ENCODE measurements at places on chromosomes 3 and 15.

DNA sequence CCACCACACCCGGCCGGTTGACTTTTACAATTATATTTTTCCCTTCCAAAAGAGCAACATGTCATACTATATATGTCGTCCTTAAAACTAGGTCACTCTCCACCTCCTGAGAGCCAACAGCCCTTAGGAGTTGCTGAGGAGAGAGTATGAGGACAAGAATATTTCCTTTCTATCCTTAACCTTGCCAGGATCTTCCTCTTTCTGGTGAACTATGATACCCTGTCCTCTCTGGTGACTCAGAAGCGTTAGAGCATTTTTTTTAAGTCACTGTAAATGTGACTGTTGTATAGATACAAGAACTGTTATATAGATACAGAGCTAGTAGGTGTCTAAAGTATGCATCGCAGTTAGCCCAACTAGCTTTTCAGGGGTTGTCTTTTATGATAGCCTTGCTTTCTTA, 33.7 kb upstream of the MTHFS start:
- DNase-seq, result no peak

GRCh38 chr15:30885814-30886213, 17.9 kb upstream of the FAN1 start:
- no peak for DNase-seq

DNA sequence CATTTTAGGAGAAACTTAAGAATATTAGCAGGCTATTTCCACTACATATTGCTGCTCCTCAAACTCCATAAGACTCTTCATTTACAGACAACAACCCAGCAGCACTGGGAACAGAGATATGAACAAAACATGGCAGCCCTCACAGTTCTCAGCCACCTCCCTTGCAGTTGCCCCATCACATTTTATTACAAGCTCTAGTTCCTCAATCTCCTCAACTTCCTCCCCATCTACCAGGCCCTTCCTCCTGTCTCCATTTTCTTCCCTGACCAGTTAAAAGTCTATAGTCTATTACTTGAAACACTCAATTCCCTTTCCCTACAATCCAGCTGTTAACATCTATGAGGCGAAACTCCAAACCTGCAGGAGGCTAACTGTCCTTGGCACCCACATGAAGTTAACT, 412.5 kb downstream of the TBC1D5 start:
- DNase-seq, result no peak

DNA sequence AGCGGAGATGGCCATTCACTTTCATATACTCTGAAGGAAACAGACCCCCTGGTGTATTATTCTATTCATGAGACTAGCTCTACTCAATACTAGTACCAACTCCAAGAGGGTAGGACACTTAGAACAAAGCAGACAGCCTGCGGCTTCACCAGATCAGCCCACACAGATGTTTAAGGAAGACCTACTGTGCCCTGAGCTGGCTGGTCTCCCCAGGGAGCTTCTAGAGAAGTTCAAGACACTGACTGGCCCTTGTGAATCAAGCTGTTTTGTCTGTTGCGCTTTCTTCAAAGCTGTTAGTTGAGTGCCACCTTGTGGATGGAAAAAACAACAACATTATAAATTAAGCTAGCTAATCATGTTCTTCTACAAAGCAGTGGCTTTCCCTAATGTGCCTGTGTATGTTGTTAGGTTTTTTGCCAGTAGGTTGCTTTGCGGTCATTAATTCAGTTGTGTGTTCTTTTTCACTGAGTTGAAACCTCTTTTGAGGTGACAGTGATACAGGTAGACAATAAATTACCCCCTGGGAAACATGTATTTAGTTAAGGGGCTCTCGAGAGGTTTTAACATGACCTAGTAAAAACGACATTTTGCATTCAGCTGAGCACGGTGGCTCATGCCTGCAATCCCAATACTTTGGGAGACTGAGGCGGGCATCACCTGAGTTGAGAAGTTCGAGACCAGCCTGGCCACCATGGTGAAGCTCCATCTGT, 64.2 kb upstream of the MYZAP start:
- DNase-seq, result peak; percentile 60

DNA sequence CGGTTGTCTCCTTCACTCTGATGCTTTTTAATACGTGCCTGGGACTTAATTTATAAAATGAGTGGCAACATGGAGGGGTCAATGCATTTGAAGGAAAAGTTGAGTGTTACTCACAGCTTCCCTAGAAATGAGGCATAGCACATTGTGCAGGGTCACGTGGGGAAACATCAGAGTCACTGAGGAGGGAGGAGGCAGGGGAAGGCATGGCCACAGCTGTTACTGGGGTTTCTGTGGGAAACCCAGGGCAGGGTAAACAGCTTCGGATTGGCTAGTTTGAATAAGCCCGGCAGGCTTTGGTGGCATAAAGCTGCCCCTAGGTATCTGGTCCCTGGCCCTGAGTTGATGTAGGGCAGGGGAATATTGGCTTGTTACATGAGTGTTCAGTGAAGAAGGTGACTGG, 98.9 kb upstream of the ST8SIA2 start:
- DNase-seq, result no peak

GRCh38 chr15:85793641-85794597, 806 bp downstream of the KLHL25 start:
- peak; percentile 42 for DNase-seq

- DNase-seq, result no peak
These were observed 550.7 kb upstream of the LMCD1 start for GRCh38 chr3:7950890-7951289.

DNA sequence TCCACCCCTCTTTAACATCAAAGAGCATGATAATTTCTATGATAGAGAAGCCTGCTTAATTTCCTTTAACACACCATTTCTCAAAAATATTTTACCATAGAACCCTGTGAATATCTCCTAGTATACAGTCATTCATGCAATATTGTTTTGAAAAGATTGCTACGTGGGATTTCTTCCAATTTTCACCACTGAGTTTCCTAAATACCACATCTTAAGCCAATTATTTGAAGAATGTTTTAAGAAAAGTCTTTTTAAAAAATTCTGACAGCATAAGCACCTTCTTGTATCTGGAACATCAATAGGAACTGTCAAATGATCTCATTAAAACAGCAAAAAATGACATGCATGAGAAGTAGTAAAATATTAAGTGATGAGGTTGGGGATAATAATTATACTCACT, 1126.7 kb downstream of the TUSC7 start:
- no peak for DNase-seq

- DNase-seq, result peak; percentile 17
These were observed 4.9 kb upstream of the ALAS1 start for GRCh38 chr3:52193065-52193464.

DNA sequence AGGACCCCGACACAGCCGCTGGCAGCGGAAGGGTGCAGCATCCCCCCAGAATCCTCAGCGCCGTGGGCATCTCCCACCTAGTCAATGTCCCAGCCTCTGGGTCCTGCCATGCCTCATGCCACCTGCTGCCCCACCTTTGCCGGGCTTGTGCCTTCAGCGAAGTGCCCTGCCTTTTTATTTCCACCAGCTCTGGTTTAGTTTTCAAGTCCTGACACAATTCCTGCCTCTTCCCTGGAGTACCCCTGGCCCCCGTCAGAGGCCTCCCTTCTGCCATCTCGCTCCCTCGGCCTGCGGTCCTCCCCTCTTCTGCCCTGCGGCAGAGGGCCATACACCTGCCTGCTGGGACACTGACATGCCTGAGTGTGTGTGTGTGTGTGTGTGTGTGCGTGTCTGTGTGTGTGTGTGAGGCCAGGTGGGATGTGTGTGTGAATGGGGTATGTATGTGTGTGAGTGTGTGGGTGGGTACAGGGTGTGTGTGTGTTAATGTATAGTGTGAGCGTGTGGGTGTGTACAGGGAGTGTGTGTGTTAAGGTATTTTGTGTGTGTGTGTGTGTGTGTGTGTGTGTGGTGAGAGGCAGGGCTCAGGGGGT, 129.9 kb downstream of the SMAD6 start:
- DNase-seq, result no peak

GRCh38 chr15:72967397-72967796, 84.9 kb upstream of the NEO1 start:
- no peak for DNase-seq

DNA sequence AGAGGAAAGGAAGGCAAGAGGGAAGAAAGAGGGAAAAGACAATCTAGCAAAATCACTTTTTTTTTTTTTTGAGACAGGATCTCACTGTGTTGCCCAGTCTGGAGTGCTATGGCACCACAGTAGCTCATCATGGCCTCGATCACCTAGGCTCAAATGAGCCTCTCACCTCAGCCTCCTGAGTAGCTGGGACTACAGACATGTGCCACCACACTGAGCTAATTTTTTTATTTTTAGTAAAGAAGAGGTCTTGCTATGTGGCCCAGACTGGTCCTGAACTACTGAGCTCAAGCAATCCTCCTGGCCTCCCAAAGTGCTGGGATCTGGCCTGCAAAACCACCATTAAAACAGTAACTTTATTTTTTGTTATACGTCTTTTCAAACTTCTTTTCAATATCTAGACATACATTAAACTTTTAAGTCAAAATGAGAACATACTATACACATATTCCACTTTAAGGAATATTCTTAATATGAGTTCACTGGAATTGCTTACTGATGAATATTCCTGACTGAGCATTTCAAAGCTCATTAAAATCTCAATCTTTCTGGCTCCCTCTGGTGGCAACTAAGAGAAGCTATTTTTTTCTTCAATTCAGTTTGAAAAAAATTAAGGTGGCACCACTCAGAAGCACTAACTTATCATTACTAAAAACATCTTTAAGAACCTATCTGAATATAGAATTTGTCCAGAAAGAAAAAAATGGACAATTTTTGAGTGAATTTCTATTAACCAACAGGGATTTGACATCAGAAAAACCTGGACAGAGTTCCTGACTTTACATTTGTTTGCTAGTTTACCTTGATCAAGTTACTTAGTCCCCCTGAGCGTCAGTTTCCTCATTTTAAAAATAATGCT, 40.9 kb downstream of the UACA start:
- DNase-seq, result no peak

GRCh38 chr15:96851613-96852012, 521.1 kb downstream of the NR2F2 start:
- no peak for DNase-seq

DNA sequence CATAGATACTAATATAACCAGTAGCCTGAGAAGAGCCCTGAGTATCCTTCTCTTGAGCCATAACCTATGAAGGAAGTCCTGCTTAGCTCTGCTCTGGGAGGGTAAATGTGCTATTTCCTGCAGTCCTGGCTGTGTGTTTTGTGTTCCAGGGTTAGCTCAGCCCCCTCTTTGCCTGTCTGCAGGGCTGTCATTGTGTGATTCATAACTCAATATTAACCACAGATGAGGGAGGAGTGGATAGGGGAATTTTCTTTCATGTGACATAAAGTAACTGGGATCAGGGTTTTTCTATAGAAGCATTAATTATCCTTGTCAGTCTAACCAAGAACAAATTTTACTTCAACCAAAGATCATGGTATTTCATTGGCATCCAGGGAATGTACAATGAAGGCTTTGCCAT, 183.3 kb upstream of the ZBTB20 start:
- DNase-seq, result no peak

- no peak for DNase-seq
These were observed 90.7 kb downstream of the SCN11A start for GRCh38 chr3:38960953-38961622.

DNA sequence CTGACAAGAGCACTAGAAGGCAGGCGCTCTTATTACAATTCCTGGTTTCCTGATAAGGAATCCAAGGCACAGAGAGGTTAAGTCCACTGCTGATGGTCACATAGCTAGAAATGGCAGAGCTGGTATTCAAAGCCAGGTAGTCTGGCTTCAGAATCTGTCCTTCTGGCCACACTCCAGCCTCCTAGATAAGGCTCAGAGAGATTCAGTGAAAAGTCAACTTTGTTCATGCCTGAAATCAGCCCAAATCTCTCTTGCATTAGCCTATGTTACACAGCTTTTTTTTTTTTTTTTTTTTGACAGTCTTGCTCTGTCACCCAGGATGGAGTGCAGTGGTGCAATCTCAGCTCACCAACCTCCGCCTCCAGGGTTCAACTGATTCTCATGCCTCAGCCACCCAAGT, 21.1 kb upstream of the CMTM8 start:
- DNase-seq, result no peak

- DNase-seq, result no peak
These were observed 57.4 kb downstream of the ETFA start for GRCh38 chr15:76253691-76254473.

- peak; percentile 42 for DNase-seq
These were observed 23.6 kb downstream of the TIMP4 start for GRCh38 chr3:12135029-12135657.

GRCh38 chr15:31302778-31303725, 23.6 kb upstream of the KLF13 start:
- DNase-seq, result no peak

DNA sequence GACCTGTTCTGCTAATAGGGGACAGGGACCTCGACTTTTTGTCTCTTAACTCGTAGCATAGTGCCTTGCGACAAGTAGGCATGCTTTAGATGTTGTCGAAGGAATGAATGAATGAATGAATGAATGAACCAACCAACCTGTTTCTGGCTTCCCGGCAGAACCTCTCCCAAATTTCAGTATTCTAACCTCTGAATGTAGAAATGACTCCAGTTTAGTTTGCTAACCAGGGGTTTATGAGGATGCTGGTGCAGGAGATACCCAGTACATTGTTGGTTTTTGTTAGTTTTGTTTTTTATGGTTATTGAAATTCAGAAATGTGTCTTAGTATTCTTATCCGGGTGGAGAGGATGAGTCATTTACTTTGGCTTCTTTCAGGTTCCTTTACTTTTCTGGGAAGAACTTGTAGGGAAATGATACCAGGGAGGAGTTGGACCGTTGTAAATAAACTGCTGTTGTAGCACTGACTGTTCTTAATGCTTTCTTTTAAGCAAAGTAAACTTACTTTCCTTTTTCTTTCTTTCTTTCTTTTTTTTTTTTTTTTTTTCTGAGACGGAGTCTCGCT, 29.6 kb upstream of the EHHADH start:
- no peak for DNase-seq

GRCh38 chr3:16837602-16838001, 47.2 kb upstream of the PLCL2 start:
- no peak for DNase-seq

GRCh38 chr3:157040456-157040855, 119.5 kb downstream of the CCNL1 start:
- DNase-seq, result no peak

DNA sequence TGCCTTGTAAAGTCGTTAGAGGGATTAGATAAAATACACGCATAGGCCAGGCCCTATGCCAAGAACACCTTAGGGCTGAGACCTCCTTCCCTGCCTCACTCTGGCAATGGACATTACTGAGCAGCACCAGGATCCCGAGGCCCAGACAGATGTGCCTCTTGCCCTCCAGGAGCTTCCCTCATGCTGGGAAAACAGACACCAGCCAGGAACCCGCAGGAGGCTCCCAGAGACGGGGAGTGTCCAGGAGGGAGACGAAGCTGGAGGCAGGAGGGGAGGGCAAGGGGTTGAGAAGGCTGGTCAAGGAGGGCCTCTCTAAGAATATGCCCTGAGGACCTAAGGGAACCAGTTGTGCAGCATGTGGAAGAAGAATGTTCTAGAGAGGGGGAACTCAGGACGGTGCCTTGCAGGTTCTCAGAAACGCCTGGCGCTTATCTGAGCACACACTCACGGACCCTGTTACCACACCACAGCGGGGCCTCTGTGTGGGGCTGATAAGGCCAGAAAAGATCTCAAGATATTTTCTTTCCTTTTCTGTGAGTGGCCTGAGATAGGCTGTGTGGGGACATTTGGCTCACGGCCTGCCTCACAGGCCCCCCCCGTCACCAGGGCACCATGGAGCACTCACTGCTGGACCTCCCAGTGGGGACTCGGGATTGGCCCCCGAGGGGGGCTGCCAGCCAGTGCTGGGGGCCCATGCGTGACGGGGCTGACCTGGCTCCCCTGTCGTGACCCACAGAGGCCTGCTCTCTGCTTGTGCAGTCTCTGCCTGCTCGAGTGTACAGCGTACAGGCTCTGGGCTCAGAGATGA, 22.0 kb upstream of the CYP11A1 start:
- no peak for DNase-seq

Data from nucleus accumbens (tissue), 56 donors.